Activated CD8-positive, alpha-beta memory T cell treated with anti-CD3 and anti-CD28 coated beads for 1 hour (primary cell): ENCODE measurements at places on chromosomes 7 and 10.

- DNase-seq, result no peak
Measured at GRCh38 chr10:101783736-101784118, 481 bp upstream of the NPM3 start.

DNA sequence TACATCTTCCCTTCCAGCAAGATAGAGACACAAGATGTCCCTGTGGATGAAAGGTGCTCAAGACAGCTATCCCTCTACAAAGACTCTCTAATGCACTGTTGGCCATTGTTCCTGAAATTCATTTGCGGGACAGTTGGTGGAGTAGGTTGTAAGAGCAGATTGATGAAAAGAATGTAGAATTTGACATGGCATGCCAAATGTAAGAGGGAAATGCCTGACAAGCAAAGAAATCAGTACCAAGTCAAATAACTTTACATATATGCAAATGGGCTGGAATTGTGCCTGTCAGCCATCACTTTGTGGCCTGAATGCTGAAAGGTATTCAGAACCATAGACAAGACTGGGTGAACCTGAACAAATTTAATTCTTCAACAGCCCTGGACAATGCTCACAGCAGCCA, 120.3 kb upstream of the FAM204A start:
- DNase-seq, result no peak

DNA sequence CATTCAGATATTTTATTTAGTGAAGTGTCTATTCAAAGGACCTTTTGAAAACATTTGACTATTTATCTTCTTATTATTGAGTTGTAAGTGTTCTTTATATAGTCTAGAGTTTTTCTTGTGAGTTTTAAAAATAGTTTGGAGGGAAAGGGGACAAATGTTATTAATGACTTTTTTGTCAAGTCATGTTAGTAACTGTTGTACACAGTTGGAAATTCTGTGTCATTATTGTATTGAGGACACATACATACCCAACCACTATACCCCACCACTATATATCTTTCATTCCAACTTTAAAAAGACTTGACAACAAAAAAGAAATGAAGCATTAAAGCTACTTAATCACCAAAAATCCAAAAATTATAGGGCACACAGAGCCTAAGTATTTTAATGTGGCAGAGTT, 53.2 kb upstream of the OIT3 start:
- DNase-seq, result no peak

DNA sequence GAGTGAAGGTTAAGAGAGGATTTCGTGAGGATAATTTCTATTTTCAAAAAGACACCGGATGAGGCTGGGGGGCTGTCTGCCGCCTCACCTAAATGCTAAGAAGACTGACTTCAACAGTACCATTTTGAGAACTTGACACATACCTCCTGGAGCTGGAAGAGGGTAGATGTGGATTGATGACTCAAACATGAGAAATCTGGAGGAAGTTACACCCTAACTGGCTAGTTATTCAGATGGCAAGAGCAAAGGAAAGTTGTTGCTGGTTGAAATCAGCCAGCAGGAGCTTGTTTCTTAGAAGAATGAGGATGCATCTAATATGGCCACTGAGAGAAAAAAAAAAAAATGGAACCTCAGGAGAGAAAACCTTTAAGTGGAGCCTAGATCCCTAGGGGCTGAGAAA, 76.2 kb upstream of the KIAA1217 start:
- no peak for DNase-seq

- DNase-seq, result no peak
Measured at GRCh38 chr10:43595739-43596298, 10.4 kb upstream of the ZNF485 start.

DNA sequence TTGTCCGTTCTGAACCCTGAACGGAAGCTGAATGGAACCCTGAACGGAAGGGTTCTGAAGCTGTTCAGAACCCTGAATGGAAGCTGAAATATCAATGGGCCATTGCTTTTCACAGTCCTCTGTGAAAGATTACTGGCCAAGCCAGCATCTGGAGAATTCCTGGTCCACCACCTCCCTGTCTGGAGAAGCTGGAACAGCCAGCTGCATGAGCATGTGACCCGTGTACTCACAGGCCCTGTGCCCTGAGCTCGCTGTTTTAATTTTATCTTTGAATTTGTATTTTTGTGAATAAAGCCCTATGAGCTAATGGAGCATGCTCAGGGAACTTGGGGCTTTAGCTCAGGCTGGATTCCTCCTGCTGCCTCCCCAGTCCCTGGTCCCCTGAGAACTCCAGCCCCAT, 37.2 kb downstream of the HTRA1 start:
- DNase-seq, result no peak

- DNase-seq, result no peak
Measured at GRCh38 chr10:22620140-22620857, 94.1 kb downstream of the PIP4K2A start.

- no peak for DNase-seq
Measured at GRCh38 chr7:149595541-149595940, 97.9 kb upstream of the ZNF746 start.

GRCh38 chr7:120869700-120870099, 11.8 kb upstream of the TSPAN12 start:
- DNase-seq, result no peak

- DNase-seq, result no peak
Measured at GRCh38 chr10:36538953-36539586, 586.3 kb upstream of the ANKRD30A start.

- no peak for DNase-seq
Measured at GRCh38 chr7:131052285-131052904, 275.3 kb upstream of the MKLN1 start.

GRCh38 chr7:11754933-11755332, 77.1 kb downstream of the THSD7A start:
- no peak for DNase-seq

GRCh38 chr10:132707121-132707775, 78.7 kb downstream of the NKX6-2 start:
- no peak for DNase-seq

GRCh38 chr7:11216276-11216675, 242.6 kb downstream of the PHF14 start:
- no peak for DNase-seq

- DNase-seq, result no peak
Measured at GRCh38 chr10:80590585-80591125, 53.0 kb downstream of the SH2D4B start.

DNA sequence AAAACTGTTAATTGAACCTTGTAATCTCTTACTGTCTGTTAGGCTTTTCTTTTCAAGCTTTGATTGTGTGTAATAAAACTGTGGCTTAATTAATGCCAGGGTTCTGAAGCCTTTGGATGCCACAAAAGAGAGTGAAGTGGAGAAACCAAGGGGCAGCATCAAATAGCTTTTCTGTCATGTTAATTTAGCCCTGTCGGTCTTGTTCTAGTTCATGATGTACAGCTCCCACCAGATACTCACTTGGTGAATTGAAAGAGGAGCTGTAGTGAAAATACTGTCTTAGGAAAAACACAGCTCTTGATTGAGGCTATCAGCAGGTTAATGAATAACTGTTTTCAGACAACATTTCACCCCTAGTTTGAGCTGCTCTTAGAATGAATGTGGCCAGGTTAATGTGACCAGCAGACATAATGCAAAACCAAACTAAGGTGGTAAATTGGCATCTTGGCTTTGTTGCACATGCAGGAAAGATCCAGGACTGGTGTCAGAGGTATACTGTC, 94.2 kb downstream of the POLL start:
- DNase-seq, result no peak

DNA sequence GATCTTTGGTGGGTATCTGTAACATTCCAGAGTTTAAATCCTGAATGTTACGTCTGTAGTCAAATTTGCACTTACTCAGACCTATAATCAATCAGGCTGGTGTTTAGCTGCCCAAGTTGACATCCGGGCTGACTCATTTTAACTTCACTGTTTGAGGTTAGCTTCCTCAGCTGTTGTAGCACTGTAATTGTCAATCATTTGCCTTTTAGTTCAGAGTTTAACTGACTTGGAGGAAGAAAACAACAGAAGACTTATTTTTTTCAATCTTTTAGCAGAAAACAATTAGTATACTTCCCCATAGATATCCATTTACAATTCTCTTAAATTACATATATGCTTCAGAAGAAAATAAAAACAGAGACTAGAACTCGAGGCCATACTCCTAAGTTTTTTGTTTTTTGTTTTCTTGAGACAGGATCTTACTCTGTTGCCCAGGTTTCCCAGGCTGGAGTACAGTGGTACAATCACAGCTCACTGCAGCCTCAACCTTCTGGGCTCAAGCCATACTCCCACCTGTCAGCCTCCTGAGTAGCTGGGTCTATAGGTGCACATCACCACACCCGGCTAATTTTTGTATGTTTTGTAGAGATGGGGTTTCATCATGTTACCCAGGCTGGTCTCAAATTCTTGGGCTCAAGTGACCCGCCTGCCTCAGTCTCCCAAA, 38.5 kb upstream of the LRRC17 start:
- DNase-seq, result no peak

DNA sequence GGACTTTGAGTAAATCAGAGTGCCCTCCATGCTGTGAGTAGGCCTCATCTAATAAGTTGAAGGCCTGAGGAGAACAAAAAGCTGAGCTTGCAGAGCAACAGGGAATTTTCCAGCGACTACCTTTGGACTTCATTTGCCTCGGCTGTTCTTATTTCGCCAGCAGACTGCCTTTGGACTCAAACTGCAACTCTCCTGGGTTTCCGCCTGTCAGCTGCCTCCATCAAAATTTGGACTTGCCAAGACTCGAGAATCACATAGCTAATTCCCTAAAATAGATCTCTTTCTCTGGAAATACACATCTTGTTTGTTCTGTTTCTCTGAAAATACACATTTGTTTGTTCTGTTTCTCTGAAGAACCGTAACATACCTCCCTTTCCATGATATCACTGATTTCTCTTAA, 93.8 kb downstream of the ITGB8 start:
- DNase-seq, result no peak

GRCh38 chr10:22219308-22219707, 1.5 kb upstream of the EBLN1 start:
- no peak for DNase-seq

GRCh38 chr10:4278186-4278585, 493.2 kb upstream of the KLF6 start:
- DNase-seq, result no peak

GRCh38 chr7:87498893-87499292, 23.4 kb upstream of the ABCB4 start:
- no peak for DNase-seq

DNA sequence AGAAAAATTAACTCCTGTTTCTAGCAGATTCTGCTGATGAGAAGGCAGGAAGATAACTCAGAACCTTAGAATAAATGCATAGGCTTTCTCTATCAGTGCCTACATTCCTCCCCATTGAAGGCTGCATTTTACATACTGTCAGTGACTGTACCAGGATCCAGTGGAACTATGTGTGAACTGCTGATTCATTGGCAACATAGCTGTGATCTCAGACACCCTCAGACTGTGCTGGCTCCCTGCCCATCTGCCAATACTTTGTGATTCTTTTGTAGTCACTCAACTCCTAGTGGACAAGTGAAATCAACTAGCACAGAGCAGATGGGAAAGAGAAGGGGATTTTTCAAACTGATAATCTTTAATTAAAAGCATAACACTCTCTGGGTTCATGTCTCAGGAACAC, 375.8 kb downstream of the MDFIC start:
- no peak for DNase-seq

DNA sequence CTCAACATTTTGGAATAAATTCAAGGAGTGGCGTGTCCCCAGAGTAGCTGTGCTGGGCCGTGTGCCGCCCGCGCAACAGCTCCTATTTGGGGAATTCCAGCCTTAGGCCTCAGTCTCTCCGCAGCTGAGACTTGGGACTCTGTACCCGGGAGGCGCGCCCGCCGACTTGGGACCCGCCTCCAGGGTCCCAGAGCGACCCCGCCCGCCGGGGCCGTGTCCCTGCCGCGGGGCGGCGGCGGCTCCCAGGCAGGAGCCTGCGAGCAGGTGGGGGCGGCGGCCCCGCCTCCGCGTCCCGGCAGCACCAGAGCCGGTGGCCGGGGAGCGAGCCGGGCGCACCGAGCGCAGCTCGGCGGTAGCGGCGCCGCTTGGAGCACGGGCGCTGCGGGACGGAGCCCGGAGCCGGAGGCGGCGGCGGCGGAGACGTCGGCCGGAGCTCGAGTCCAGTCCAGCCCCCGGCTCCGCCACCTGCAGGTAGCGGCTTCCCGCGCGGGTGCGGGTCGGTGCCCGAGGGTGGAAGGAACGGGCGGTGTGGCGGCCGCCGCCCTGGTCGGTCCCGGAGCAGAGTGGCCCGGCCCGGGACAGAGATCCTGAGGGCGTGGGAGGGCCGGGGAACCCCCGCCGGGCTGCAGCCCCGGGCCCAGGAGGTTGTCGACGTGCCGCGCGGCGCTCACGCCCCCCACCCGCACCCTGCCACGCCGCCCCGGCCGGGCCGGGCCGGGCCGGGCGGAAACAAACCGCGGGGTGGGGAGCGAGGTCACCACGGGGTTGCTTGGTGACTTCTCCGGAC, at the start of gene WIPF3:
Gene WIPF3 (plus strand): TSS at position 301 of the 787 bp plus-strand sequence. CDS start 28,217 bp downstream, outside the sequence.
- no peak for DNase-seq

DNA sequence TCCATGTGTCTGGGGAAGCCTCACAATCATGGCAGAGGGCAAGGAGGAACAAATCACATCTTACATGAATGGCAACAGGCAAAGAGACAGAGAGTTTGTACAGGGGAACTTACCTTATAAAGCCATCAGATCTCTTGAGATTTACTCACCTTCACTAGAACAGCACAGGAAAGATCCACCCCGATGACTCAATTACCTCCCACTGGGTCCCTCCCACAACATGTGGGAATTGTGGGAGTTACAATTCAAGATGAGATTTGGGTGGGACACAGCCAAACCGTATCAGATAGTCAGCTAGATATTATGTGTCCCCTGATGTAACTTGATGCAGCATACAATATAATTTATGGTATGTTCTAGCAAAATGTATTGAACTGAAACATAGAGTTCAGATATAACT, 14.1 kb upstream of the CEP41 start:
- DNase-seq, result no peak

- DNase-seq, result no peak
Measured at GRCh38 chr10:117736655-117737054, 194.1 kb downstream of the EMX2 start.

GRCh38 chr10:110759523-110759922, 112.2 kb upstream of the PDCD4 start:
- DNase-seq, result no peak

GRCh38 chr10:97361537-97361901, 27.0 kb upstream of the FRAT2 start:
- no peak for DNase-seq

DNA sequence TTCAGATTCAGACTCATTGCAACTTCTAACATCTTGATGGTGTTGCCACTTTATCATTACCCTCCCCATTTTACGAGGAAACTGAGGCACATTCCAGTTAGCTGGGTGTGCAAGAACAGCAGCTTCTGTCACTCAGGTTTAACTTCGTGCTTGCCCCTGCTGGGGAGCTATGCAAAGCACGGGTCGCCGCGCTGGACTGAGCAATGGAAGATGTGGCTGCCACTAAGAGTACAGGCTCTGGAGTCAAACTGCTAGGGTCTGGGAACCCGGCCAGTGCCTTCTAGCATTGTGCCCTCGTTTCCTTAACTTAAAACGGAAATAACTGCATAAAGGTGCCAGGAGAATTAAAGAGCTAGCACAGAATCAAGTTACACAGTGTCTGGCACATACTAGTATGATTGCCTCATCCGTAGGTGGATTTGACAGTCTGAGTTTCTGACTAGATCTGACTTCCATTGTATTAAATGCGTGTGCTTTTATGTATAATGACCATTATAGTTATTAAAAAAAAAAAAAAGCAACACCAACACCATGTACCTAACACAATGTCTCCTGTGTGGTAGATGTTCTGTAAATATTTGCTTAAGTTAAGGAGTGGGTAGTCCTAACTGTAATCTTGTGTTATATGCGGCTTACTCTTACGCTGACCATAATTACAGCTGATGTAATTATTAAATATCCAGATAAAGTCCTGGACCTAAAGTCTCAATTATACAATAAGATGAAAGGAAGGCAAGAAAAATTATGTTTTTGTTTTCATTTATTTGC, 842 bp downstream of the ZNF22 start:
- DNase-seq, result peak; percentile 29

GRCh38 chr10:49508654-49509053, 30.3 kb downstream of the ERCC6 start:
- no peak for DNase-seq
